Neuronal stem cell (in vitro differentiated cells): ENCODE measurements at places on chromosomes 6 and 20.

DNA sequence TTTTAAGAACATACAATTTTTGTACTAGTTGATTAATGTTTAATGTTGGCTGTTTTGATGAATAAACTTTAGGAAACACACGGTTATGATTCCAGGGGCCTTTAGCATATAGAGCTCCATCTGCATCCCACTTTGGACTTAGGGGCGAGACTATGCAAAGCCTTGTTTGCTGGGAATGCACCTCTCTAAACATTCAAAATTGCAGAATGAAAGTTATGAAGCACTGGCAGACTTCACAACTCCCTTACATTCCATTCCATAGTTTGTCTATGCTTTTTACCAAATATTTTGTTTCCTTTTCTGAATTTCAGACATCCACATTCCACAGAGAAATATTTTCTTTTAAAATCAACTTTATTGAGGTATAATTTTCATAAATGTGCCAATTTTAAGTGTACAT, 10.3 kb upstream of the TCP11 start:
- DNase-seq = no peak

- DNase-seq = no peak
These were observed 58.4 kb upstream of the ARMH2 start for GRCh38 chr6:24856901-24857670.

DNA sequence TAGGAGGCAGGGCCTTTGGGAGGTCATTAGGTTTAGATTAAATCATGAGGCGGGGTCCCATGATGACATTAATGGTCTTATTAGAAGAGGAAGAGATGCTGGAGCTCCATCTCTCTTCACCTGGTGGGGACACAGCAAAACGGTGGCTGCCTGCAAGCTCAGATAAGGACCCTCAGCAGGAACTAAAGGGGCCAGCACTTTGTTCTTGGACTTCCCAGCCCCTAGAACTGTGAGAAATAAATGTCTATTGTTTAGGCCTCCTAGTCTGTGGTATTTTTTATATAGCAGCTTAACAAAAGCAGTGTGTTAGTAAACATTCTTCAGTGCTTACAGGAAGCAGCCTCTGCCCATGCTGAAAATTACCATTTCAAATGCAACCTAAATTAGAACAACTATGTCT, 157.6 kb downstream of the FOXA2 start:
- DNase-seq = no peak

GRCh38 chr6:124282541-124282940, 478.9 kb downstream of the NKAIN2 start:
- DNase-seq = no peak

DNA sequence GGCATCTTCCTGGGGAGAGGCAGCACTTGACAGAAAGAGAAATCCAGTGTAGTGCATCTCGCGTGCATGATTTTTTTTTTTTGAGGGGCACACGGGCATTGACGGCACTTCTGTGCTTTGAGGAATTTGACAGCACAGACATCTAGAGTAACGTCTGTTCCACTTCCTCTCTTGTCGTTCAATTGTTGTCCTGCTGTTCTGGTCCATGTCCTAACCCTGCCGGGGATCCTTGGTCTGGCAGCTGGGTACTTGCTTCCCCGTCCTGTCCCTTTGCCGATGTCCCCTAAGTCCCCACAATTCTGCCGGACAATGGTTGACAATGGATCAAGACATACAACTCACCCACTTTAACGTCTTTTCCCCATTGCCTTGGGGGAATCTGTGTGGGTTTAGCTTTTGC, 46.0 kb upstream of the NAA20 start:
- no peak for DNase-seq

- no peak for DNase-seq
These were observed 257.5 kb downstream of the MMUT start for GRCh38 chr6:49205526-49205925.
